ENCODE measurements at places on chromosomes 5 and 9. TPM values are rescaled to one million over a fixed set of nuclear protein-coding genes. Genes with fewer than 3 reads are reported as not detected.
A peak's percentile ranks its signal among the peaks of the same experiment; 100 is the strongest.

Gene FYB1
- 3.5 TPM for polyA plus RNA-seq

Gene GABRA1
- 0.76 TPM for polyA plus RNA-seq

Gene TMEM171
- polyA plus RNA-seq, result not detected

Gene GAS1
- polyA plus RNA-seq, result 24.1 TPM

Gene SPATA31C1
- polyA plus RNA-seq, result not detected

Gene SEC16A
- 64.8 TPM for polyA plus RNA-seq

Gene FOCAD
- polyA plus RNA-seq, result 23.6 TPM

Gene ELOVL7
- polyA plus RNA-seq, result 4.8 TPM

DNA sequence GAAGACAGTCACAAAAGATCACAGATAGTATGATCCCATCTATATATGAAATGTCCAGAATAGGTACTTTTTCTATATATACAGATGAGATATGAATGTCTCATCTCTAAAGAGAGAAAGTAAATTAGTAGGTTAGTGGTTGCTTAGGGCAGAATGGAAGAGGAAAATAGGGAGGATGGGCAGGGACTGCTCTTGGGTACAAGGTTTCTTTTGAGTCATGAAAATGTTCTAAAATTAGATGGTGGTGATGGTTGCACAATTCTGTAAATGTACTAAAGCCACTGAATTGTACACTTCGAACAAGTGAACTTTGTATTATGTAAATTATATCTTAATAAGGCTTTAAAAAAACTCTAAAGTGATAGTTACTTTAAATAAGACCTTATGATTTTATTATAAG is 59.6 kb upstream of the GRAMD2B start:
- DNase-seq, result no peak

GRCh38 chr5:149697001-149697400 is 33.1 kb upstream of the PPARGC1B start:
- no peak for DNase-seq

DNA sequence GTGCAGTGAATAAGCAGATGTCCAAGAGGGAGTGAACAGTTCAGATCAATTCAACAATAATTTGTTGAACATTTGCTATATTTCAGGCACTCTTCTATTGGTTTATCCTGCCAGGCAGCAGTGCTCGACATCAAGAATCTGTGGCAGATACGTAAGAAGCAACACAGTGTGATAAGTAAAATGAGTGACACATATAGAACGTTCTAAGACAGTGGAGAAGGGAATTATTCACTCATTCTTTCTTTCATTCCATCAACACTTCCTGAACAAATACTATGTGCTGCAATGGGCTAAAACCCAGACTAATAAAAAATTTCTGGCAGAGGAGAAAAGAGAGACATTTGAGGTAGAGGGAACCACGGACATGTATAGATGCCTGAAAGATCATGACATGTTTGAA is 89.9 kb upstream of the GLIS3 start:
- no peak for DNase-seq

- no peak for DNase-seq
Measured at GRCh38 chr9:5326187-5326586, 13.5 kb downstream of the RLN1 start.

- DNase-seq, result peak; percentile 50
Measured at GRCh38 chr5:75049456-75050351, 2.7 kb downstream of the GCNT4 start.

DNA sequence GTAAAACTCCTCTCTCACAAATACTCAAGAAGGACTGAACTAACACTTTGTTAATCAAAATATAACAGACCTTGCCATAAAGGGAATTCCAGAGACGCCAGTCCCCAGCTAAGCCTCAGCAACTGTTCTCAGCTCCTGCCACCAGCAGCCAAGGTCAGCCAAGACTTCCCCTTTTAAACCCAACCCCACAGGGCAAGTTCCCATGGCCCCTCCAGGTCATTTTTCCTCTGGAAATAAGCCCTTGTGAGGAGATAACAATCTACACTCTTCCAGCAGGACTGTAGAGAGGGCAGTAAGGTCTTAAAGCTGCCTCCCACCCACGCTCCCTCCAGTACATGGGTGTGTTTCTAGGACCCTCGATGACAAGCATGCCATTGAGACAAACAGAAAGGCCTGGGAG is 78.3 kb downstream of the DPYSL3 start:
- no peak for DNase-seq

DNA sequence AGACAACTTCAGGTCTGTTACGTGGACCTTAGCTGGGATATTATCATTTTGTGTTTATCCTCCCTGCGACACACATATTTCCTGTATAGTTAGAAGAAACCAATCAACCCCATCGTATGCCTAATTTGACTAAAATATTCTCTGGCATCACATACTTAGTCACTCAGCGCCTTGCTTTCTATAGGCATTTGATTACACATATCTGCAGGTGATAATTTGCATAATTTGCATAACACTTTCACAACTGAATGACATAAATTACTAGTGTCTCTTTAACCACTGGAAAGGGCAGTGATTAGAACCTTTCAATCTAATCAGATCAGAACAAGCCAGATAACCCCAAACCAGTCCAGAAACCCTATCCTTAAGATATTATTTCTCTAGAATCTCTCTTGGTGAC is 390.2 kb downstream of the TLR4 start:
- no peak for DNase-seq

GRCh38 chr9:133679056-133679455 is 42.9 kb downstream of the DBH start:
- DNase-seq, result no peak

DNA sequence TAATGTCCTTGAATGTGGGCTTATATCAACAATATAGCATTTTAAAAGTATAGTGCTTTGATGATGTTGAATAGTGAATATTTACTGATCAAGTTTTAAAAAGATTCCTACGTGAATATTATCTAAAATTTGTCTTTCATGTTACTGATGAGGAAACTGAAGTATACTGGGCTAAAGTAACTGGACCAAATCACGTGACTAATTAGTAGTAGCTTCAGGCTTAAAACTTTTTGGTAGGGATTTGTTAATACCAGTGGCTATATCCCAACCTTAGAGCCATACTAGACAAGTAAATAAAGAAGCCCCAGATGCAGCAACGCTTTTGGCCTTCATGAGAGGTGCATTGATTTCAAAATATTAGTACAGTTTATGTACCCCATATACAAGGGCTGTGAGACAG is 152.1 kb upstream of the EDIL3 start:
- no peak for DNase-seq

DNA sequence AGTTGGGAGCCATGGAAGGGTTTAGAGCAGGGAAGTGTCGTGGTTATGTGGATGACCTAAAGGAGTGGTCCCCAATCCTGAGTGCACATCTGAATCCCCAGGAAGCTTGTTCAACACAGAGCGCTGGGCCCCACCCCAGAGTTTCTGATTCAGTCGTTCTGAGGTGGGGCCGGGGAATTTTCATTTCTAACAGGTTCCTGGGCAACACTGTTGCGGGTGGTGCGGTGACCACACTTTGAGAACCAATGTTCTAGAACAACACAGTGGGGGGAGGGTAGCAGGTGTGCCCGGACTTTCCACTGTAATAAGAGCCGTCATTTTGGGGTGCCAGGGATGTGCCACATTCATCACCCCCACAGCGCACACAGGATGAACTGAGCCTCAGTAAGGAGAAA is 39.3 kb downstream of the DUSP1 start:
- DNase-seq, result no peak

DNA sequence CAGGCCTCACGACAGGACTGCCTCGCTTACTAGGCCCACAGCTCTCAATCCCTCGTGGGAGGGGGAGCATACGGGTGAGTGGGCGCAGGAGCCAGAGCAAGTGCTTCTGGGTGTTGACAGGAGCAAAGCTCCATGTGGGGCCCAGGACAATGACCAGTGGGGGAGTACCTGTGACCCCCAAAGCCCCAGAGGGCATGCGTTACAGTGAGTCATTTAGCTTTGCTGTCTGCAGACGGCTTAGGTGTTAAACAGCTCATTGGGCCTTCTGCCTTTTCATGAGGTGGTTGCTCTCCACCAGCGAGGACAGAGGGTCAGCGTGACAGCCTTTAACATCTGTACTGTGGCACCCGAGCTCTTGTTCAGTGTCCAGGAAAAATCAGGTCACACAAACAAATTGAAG is 78.2 kb downstream of the GRAMD2B start:
- DNase-seq, result no peak

DNA sequence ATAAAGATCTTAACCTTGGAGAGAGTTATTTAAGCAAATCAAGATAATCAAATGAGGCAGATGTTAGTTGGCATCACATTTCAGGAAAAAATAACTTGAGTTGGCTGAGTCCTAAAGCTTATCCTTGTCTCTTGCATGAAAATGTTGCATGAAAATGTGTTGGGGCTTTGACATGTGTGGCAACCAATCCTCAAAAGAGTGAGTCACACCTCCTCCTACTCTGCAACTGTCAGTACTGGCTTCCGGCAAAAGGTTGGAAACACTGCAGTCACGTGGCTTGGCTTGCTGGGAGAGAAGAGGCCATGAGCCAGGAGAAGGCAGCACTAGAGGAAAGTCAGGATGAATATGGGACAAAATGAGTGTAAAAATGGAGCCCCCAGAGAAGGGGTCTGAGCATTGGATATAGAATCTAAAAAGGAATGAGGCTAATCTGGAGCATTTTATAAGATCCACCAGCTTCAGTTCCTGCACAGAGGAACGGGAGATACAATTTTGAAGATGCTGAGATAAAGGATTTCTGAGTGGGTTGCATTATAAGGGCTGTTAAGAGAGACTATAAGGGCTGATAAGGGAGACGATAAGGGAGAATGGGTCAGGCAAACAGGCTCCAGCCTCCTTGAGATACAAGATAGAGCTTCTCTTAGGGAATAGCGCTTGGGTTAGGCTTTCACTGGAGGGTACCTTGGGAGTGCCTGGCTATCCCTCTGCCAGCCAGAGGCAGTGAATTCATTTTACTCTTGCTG is 43.1 kb downstream of the SPATA31D1 start:
- DNase-seq, result no peak

GRCh38 chr5:73796164-73797131 is 170.5 kb downstream of the ARHGEF28 start:
- peak; percentile 37 for DNase-seq

DNA sequence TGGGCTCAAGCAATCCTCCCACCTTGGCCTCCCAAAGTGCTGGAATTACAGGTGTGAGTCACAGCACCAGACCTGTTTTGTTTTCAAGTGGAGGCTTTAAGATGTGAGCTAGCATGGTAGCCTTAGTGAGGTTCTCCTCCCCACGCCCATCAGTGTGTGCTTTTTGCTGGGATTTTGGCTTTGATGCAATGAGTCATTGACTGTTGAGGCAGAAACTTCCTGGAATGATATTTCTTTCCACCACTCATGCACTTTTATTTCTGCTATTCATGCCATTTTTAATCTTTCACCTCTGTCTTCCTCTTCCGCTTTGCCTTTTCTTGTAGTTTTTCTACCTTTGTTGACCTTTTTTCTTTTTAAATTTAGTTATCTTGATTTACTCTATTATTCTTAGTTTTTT is 4.2 kb upstream of the NFIL3 start:
- DNase-seq, result no peak

DNA sequence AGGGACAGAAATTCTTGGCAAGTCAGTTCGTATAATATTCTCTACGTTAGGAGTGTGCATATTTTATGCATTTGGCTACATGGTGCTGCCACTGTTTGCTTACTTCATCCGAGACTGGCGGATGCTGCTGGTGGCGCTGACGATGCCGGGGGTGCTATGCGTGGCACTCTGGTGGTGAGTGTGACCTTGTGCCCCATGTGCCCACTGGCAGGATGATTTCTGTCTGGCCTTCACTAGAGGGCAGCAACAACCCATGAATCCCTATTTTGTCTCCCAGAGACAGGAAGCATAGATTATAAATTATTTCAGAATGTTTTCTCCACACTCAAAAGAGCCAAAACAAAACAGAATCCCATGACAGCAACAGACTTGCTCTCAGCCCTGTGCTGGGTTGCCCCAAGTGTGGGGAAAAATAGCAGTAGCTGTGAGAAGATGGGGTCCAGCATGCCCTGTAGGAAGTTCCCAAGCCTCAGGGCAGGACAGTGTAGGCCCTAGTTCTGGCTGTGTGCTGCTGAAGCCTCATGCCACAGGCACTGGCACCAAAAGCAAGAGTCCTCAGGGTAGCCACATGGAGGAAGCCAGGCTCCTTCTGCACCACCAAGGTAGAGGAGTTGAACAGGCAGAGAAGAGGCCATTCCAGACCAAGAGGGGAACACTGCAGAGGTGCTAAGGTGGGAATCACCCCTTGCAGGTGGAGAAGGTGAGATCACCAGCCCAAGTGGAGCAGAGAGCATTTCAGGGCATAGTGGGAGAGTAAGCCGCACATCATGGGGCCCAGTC is 16.0 kb downstream of the SLC22A5 start:
- peak; percentile 69 for DNase-seq

DNA sequence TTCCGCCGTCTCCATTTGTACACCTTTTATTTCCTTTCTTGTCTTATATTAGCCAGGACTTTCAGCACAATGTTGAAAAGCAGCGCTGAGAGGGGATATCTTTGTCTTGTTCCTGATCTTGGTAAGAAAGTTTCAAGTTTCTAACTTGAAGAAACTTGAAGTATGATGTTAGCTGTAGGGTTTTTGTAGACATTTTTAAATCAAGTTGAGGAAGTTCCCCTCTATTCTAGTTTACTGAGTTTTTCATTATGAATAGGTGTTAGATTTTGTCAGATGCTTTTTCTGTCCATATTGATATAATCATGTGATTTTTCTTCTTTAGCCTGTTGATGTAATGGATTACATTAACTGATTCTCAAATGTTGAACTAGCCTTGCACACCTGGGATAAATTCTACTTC is 425.7 kb downstream of the PIK3R1 start:
- no peak for DNase-seq

DNA sequence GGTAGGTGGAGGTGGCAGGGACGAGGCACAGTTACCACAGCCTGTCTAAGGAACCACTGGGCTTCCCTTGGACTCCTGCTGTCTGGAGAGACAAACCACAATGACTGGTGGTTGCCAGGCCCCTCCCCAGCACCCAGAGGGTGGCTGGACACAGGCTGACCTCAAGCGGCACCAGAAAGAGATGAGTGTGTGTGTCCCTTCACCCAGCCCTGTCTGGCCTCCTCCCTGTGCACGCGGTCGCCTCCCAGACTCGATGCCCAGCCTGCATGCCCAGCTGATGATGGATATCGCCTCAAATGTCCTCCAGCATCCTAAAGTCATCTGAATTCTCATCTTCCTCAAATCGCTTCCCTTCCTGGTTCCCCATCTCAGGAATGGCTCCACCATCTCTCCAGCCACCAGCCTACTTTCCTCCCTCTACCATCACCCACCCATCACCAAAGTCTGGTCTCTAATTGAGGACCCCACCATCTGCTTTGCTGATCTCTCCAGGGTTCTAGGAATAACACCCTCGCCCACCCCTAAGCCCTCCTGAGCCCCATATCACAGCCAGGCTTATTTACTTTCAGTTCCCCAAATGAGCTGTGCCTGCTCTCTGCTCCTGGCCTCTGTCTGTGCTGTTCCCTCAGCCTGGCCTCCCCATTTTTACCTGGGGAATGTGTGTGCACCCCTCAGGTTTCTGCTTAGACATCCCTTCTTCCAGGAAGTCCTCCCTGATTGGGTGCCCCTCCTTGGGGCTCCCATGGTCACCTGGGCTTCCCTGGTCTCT is 52.5 kb upstream of the GGTA1 start:
- no peak for DNase-seq

DNA sequence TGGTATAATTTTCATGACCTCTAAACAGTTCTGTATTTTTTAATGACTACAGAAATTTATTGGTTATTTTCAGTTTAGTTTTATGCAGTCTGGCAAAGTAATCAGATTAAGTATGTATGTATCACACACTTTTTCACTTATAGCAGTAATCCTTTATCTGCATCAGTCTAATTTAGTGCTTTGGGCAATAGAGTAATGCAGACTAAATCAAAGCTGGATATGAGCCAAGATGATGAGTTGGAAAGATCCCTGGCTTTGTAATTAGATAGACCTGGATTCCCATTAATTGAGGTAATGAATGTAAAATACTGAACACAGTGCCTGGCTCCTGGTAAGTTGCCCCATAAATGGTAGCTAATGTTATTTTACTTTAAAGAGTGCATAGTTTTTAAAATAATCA is 215.4 kb upstream of the TLX3 start:
- no peak for DNase-seq

Data from left lung (tissue), 14 donors.